ENCODE measurements at places on chromosomes 5 and 9.

DNA sequence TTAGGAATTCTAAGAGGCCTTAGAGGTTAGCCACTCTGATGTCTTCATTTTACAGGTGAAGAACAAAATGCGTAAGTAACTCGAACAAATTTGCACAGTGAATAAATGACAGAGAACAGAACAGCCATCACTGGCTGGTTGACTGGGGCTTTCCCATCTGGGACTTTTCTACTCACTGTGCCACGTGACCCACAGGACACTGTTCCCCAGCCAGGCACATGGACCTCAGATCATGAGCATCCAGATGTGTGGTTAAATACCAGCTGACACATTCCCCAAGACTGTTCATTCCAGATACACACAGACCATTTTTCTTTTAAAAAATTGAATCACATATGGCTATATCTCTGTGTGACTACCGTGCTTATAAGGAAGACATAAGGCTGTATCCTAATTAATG, 25.8 kb upstream of the MED10 start:
- DNase-seq: no peak

GRCh38 chr5:74040065-74040551, 414.1 kb downstream of the ARHGEF28 start:
- no peak for DNase-seq

- DNase-seq: no peak
Measured at GRCh38 chr5:179120951-179121666, 60.9 kb downstream of the ZNF354C start.

- no peak for DNase-seq
Measured at GRCh38 chr5:137095597-137095996, 403.5 kb downstream of the SPOCK1 start.

DNA sequence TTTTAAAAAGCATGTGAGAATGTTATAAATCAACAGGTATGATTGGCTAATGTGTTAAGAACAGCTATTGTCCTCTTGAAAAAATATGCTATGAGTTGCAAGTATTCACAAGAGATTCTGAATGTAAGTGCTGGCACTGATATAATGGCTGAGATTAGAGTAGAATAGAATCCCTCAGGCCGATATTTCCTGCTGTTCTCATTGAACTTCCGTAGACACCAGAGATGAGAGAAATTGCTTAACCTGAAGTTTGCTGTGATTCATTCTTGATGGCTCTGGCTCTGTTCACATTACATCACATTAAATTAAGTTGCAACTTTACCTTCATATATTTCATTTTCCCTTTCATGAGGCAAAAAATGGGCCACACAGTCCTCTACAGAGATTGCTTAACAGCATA, 114.5 kb downstream of the BAAT start:
- DNase-seq: no peak

DNA sequence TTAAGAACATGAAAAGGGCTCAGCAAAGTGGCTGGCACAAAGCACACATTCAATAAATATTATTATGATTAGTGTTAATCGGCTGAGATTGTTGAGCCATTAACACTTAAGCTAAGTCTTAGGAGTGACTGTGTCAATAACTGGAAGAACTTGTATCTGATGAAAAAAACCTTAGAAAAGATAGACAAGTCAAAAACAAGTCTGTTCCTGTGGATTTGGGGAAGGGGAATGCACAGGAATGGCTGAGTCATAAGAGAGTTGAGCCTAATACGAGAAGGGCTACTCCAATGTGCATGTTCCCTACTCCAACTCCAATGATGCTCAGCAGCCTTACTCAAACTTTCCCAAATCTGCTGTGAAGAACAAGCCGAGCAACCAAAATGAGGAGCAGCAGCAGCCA, 53.9 kb downstream of the MED27 start:
- no peak for DNase-seq

DNA sequence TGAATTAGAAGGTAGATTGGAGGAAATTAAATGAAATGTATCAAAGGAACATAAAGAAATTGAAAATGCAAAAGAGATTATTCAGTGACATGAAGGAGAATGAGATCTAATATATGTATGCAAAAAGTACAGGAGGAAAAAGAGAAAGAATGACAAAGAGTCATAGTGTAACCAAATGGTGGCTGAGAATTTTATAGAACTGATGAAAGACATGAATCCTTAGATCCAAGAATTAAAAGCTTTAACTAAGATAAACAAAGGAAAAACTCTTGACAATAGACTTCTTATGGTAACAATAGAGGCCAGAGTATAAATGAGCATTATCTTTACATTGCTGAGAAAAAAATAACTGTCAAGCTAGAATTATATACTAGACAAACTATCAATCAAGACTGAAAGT, 505.4 kb upstream of the CD180 start:
- DNase-seq: no peak

GRCh38 chr9:76456202-76456926, 2.6 kb upstream of the GCNT1 start:
- DNase-seq: peak; percentile 82

DNA sequence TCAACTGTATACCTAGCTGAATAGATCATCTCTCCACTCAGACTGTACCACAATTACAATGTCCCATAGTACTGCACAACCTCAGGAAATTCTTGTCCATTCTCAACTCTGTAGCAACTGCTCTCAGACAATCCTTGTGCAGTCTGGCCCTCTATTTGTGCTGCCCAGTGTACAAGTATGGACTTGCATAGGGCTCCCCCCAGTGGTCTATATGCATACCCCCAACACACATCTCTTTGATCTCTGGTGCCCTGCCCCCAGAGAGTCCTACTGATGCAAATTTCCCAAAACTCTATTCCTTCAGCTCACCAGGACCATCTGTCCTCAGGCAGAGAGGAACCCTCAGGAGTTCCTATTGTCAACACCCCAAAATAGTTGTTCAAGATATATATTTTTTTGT, 205.3 kb downstream of the SLCO4C1 start:
- peak; percentile 6 for DNase-seq

DNA sequence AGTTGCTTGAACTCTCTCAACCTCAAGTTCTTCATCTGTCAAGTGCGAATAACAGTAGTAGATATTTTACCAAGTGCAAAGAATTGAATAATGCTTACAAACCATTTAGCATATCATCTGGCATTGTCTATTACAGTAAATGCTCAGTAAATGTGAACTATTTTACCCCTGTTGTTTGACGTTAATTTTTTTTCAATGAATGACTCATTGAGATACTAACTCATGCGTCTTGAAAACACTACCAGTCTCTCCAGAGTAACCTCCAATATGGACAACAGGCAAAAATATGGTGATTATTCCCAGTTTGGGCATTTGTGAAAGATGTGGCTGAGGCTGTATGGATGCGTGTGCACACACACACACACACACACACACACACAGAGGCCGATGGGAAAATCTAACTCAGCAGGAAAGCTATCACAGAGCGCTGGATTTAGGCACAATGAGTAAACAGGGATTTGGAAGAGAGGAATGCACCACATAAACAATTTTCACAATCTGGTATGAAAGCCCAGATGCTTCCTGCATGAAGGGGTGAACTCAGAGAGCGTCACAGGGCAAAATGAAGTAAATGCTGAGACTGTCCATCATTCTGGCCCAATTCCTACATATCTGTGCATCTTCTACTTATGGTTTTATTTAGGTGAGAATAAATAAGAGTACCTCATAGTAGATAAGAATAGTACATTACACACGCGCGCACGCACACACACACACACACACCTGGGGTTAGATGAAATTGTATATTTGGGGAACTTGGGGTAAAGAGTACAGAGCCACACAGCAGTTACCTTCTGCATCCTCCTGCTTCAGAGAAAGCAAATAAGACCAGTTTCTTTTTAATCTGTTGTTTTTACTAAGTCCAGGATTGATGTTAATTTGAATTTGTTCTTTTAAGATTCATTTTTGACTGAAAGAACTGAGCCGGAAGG, 128.7 kb downstream of the PALM2AKAP2 start:
- DNase-seq: no peak

GRCh38 chr9:13567833-13568232, 288.3 kb upstream of the MPDZ start:
- DNase-seq: no peak

- no peak for DNase-seq
Measured at GRCh38 chr5:124185716-124186115, 560.7 kb downstream of the ZNF608 start.

GRCh38 chr5:147189109-147189424, 45.8 kb upstream of the STK32A start:
- no peak for DNase-seq

DNA sequence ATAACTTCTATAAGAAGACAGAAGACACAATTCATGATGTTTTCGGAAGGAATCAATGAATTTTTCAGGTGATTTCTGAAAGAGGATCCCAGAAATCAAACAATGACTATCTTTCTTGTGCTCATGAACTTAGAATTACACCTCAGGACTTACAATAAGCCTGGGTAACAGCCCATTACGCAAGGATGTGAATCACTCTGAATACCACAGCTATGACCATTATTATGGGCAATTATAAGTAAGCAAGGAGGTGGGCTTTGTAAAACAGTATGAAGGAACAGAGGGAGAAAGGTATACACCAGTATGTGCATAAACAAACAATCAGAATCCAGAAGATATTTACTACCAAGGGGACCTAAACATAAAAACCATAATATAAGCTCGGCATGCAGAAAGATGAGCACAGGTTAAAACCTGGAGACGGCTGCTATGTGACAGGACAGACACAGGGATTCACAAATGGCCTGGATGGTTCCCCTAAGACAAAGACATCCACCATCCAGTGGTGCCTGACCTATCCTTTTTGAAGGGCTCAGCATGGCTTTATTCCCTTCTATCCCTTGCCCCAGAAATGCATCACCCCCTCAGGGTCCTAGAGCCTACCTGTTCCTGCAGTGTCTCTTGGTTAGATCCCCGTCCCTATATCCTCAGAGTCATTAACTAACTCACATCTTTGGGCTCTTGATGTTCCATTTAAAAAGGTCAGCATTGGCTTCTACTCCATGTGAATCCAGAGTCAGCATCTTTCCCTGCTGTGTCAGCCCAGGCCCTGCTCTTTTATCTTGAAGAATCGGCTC, 21.8 kb upstream of the PPP2CA start:
- no peak for DNase-seq

GRCh38 chr5:56587381-56588130, 227.8 kb upstream of the MAP3K1 start:
- no peak for DNase-seq

DNA sequence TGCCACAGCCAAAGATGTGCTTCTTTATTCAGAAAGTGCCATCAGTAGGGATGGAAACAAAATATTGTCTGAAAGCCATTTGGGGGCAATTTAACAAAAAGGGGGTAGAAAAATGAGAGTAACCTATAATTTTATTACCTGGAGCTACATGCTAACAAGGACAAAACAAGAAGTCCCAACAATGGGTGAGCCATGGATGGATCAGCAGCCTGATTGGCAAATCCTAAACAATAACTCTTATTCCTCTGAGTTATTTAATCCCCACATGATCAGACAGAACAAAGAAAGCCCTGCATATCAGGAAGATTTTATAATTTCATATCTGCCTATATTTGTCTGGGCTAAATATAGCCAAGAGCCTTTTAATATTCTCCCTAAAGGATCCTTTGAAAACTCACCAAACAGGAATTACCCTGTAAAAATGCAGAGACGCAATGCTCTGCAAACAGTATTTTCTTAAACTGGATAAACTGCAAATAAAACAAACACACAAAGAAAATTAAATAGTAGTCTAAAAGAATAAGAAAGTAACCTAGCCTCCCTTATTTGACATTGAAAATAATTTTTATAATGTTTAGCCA, 483.4 kb downstream of the ZNF608 start:
- no peak for DNase-seq

DNA sequence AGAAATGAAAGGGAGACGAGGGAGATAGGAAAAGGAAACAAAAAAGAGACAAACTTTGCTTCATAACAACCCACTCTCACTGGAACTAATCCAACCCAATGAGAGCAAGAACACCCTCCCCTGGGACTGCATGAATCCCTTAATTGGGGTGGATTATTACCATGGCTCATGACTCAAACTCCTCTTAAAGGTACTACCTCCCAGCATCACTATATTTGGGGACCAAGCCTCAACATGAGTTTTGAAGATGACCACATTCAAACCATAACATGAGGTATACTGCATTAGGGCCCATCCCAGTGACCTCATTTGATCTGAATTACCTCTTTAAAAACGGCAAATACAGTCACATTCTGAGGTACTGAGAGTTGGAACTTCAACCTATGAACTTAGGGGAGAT, 8.0 kb downstream of the MTAP start:
- no peak for DNase-seq

- no peak for DNase-seq
Measured at GRCh38 chr5:138495351-138495750, 30.1 kb downstream of the EGR1 start.

DNA sequence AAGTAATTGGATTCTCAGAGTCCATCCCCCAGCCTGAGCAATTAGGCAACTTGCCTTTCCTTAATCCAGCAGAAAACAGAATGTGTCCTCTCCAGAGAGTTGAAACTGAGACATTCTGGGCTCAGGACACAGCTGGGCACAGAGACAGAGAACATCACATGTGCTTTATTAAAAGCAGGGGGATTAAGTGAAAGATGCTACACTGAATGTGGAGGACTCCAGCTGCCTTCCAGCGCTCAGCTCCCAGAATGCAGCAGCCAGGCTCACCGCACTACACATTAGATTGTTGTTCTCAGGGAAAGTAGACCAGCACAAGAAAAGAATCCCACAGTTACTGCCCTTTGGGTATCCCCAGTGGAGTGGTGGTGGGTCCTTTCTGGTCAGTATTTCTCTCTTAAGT, 141.6 kb upstream of the IL12B start:
- no peak for DNase-seq

DNA sequence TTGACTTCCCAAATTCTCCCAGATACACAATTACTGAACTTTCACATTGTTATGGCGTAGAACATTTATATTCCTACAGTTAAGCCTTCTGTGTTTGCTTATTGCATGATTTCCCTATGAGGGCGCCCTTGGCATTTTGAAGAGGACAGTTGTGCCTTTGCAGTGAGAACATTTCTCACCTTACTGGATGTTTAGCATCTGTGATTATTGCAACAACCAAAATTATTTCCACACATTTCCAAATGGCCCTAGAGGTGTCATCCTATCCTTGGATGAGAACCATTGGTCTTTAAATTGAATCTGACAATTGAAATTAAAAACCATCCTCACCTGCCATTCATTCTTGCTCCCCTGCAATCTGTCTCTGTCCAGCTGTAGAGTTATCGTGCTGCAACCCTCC, 104.0 kb downstream of the MAMDC2 start:
- DNase-seq: no peak

GRCh38 chr9:125497906-125498305, 209.1 kb downstream of the MAPKAP1 start:
- no peak for DNase-seq

GRCh38 chr5:104184264-104184663, 621.7 kb upstream of the NUDT12 start:
- DNase-seq: no peak

- no peak for DNase-seq
Measured at GRCh38 chr5:61217214-61217613, 54.9 kb upstream of the SMIM15 start.

DNA sequence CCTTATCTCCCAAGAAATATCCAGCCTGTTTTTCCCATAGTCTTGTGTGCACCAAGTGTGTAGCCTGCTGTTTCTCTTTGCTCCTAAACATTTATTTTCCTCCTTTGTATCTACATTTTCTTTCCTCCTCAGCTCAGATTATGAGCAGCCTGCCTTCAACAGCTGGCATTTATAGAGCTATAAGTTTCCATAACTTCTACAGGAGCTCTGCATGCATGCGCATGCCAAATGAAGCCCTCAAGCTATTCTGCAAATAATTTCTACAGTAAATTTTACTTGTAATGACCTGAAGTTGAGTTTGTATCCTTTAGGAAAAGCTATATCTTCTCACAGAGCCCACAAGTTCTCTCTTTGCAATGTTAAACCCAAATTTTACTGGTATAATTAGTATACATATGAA, 699.5 kb downstream of the CETN3 start:
- DNase-seq: no peak

- DNase-seq: no peak
Measured at GRCh38 chr5:135203593-135204036, 169.6 kb upstream of the PITX1 start.
